Activated naive CD8-positive, alpha-beta T cell treated with anti-CD3 and anti-CD28 coated beads, Interleukin-2, amount 10 ng/mL, durations not matched to agents 7 days and 5 days (primary cell): ENCODE measurements at places on chromosomes 16 and 17. TPM values are rescaled to one million over a fixed set of nuclear protein-coding genes. Genes with fewer than 3 reads are reported as not detected.

The CLDN7 gene
- 1.7 TPM for total RNA-seq

- DNase-seq: no peak
- H3K27me3 ChIP-seq: peaks cover 9% of the 10 kb centered on the region
- no peak overlapping the region for H3K27ac ChIP-seq
- H3K36me3 ChIP-seq: no peaks in the 10 kb centered on the region
- H3K4me1 ChIP-seq: peaks cover 1% of the 10 kb centered on the region
Measured at GRCh38 chr17:79090443-79091225, 16.0 kb downstream of the ENGASE start.

- H3K27me3 ChIP-seq: peaks cover 13% of the 10 kb centered on the region
- peaks cover 2% of the 10 kb centered on the region for H3K4me1 ChIP-seq
- no peak overlapping the region for H3K27ac ChIP-seq
- no peak for DNase-seq
- H3K36me3 ChIP-seq: no peaks in the 10 kb centered on the region
Measured at GRCh38 chr16:46555951-46556350, 65.2 kb downstream of the SHCBP1 start.

DNA sequence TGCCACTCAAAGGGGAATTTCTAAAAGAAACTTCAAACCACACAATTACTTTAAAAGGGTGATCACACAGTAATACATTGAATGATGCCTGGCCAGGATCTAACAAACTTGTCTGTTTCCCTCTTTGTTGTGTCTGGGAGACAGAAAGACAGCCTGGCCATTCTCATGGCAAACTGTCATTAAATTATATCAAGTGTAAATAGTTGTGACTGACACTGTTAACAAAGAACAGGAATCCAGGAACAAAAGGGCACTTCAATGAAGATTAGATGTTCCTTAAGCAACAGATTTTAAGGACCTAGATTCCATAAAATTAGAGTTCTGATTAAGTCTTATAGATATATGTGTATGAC, 383.6 kb downstream of the KCNJ2 start:
- no peak for DNase-seq
- H3K27ac ChIP-seq: no peak overlapping the region
- peaks cover 2% of the 10 kb centered on the region for H3K27me3 ChIP-seq
- H3K4me1 ChIP-seq: no peaks in the 10 kb centered on the region

DNA sequence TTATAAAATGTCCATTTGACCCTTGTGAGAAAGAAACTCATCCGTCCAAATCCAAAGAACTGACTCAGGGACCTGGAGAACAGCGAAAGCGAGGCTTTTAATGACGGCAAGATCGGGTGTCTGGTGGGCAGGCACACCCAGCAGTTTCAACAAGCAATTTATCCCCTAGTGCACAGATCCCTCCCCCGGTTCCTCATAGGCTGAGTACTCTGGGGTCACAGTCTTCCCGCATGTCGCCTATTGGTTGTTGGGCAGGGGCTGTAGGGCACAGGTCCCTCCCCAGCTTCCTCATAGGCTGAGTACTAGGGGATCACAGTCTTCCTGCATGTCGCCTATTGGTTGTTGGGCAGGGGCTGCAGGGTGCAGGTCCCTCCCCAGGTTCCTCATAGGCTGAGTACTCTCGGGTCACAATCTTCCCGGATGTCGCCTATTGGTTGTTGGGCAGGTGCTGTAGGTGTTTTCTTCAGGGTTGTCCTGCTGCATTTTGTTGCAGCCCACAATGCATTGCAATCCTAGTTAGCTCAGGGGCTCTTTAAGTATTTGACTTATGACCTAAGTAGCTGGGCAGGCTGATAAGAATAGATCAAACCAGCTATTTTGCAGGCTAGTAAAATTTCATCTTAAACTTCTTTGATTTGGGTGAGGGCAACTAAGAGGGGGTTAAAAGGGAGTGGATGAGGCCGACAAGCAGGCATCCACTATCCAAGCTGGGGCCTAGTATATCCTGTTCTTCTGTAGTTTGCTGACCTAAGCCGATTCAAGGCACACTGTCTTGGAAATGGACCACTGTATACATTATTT, 3.6 kb upstream of the UTS2R start:
- H3K27ac ChIP-seq: no peak overlapping the region
- no peak overlapping the region for H3K4me3 ChIP-seq
- H3K4me1 ChIP-seq: peaks cover 7% of the 10 kb centered on the region
- H3K27me3 ChIP-seq: peaks cover 38% of the 10 kb centered on the region

GRCh38 chr17:34920676-34921075, 40.6 kb downstream of the CCT6B start:
- H3K27ac ChIP-seq: no peak overlapping the region
- H3K4me1 ChIP-seq: no peaks in the 10 kb centered on the region
- DNase-seq: no peak
- H3K36me3 ChIP-seq: no peaks in the 10 kb centered on the region
- H3K4me3 ChIP-seq: no peak overlapping the region
